Activated CD4-positive, alpha-beta memory T cell treated with anti-CD3 and anti-CD28 coated beads, Interleukin-2, amount 10 ng/mL, durations not matched to agents 7 days and 5 days (primary cell): ENCODE measurements at places on chromosomes 7 and 10. TPM values are rescaled to one million over a fixed set of nuclear protein-coding genes. Genes with fewer than 3 reads are reported as not detected.
A peak's percentile ranks its signal among the peaks of the same experiment; 100 is the strongest.

Gene CYP26A1
- total RNA-seq, result not detected

Gene LDB3
- 0.05 TPM for total RNA-seq

Gene UNCX
- not detected for total RNA-seq

Gene KCNMA1
- 0.38 TPM for total RNA-seq

Gene SCD
- 198 TPM for total RNA-seq

- H3K36me3 ChIP-seq, result no peaks in the 10 kb centered on the region
- no peak for DNase-seq
- no peaks in the 10 kb centered on the region for H3K4me1 ChIP-seq
- H3K27ac ChIP-seq, result no peak overlapping the region
- H3K27me3 ChIP-seq, result no peaks in the 10 kb centered on the region
Observed at GRCh38 chr7:42573881-42574672, 337.1 kb upstream of the GLI3 start.

GRCh38 chr7:19982841-19983835 is 209.7 kb upstream of the TMEM196 start:
- no peaks in the 10 kb centered on the region for H3K36me3 ChIP-seq
- no peaks in the 10 kb centered on the region for H3K4me1 ChIP-seq
- H3K27me3 ChIP-seq, result no peaks in the 10 kb centered on the region
- H3K27ac ChIP-seq, result no peak overlapping the region
- no peak for DNase-seq
- no peak overlapping the region for H3K4me3 ChIP-seq

GRCh38 chr7:151122796-151123157 is 36.5 kb downstream of the AGAP3 start:
- H3K27ac ChIP-seq, result no peak overlapping the region
- H3K27me3 ChIP-seq, result no peaks in the 10 kb centered on the region
- DNase-seq, result no peak
- peaks cover 11% of the 10 kb centered on the region for H3K36me3 ChIP-seq
- H3K4me1 ChIP-seq, result peaks cover 8% of the 10 kb centered on the region

DNA sequence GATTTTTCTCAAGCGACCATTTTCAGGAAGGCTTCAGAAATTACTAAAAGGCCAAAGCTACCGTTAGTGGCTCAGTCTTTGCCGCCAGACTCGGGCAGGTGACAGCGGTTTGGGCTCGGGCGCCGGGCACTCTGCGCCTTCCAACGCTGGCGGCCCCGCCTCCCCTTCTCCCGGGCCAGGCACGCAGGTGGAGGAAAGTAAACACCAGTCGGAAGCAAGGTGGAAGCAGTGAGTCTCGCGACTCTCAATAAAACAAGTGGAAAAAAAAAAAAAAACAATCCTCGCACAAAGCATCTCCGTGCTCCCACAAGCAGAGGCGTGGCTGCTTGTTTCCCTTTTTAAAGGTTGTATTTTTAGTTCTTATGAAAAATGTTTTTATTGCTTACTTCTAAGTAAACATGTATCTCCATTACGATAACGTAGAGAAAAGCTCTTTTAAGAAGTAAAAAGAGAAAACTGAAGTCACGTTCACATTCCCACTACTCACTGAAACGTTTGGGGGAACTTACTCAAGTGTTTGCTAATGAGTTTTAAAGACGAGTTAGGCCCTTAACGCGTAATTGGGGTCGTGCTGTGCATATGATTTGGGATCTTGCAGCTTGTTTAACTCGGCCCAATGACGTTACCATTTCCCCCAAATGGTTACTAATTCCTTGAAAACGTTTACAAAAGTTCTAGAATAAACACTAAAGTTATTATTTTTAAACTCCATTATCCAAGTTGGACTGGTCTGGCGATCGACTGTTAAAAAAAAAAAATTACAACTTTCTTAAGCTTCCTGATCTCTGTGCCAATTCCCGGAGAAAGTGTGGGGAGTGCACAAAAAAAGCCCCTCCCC is 864 bp downstream of the CDCA7L start:
- peak overlapping the region; percentile 79 for H3K27ac ChIP-seq
- peak overlapping the region; percentile 83 for H3K4me3 ChIP-seq
- peaks cover 73% of the 10 kb centered on the region for H3K4me1 ChIP-seq
- DNase-seq, result peak; percentile 61
- peaks cover 9% of the 10 kb centered on the region for H3K27me3 ChIP-seq
- peaks cover 3% of the 10 kb centered on the region for H3K36me3 ChIP-seq

- H3K27me3 ChIP-seq, result no peaks in the 10 kb centered on the region
- H3K4me1 ChIP-seq, result peaks cover 61% of the 10 kb centered on the region
- H3K36me3 ChIP-seq, result peaks cover 36% of the 10 kb centered on the region
- peak overlapping the region; percentile 58 for H3K27ac ChIP-seq
- H3K4me3 ChIP-seq, result peak overlapping the region; percentile 89
Observed at GRCh38 chr7:106282390-106282789, 2.4 kb downstream of the NAMPT start.

GRCh38 chr7:2066251-2066919 is 166.4 kb downstream of the MAD1L1 start:
- peak overlapping the region; percentile 52 for H3K27ac ChIP-seq
- no peak overlapping the region for H3K4me3 ChIP-seq
- H3K4me1 ChIP-seq, result peaks cover 12% of the 10 kb centered on the region
- H3K36me3 ChIP-seq, result no peaks in the 10 kb centered on the region
- H3K27me3 ChIP-seq, result no peaks in the 10 kb centered on the region
